Hematopoietic multipotent progenitor cell (in vitro differentiated cells): ENCODE measurements at places on chromosomes 7 and 10.

- DNase-seq = no peak
These were observed 9.6 kb upstream of the ZNF487 start for GRCh38 chr10:43427166-43427825.

GRCh38 chr7:6226194-6226799 is 46.1 kb downstream of the CYTH3 start:
- DNase-seq = no peak

DNA sequence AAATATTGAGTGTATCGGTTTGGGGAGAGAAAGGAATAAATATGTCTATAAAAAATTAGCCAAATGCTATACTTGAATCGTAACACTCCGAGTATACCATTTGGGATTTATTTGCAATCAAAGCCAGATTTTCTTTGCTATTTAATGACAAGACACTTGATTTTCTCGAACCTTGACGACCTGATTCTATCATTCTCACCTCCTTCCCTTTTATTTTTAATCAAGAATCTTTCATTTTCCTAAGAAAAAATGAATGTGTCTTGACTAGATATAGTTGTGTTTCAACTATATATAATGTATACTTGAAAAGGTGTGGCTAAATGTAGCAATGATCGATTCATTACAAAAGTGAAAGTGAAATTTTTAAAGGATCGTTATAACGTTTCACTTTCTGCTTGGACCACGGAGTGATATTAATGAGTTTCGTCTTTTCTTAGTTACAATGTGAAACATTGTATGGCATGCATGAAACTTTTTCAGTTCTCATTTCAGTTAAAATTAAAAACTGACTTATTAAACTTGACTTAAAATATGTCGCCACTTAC is 562 bp downstream of the NUB1 start:
- no peak for DNase-seq

DNA sequence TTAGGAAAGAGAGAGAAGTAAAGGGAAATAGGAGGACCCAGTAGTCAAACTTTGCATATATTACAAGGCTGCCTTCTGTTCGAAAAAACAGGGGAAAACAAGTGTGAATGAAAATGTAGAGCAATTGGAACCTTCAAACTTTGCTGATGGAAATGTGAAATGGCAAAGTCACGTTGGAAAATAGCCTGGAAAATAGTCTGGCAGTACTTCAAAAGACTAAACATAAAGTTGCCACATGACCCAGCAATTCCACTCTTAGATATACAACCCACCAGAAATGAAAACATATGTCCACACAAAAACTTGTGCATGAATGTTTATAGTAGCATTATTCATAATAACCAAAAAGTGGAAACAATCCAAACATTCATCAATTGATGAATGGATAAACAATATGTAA is 78.6 kb upstream of the IFRD1 start:
- no peak for DNase-seq

GRCh38 chr7:40299097-40299496 is 164.3 kb downstream of the SUGCT start:
- no peak for DNase-seq

DNA sequence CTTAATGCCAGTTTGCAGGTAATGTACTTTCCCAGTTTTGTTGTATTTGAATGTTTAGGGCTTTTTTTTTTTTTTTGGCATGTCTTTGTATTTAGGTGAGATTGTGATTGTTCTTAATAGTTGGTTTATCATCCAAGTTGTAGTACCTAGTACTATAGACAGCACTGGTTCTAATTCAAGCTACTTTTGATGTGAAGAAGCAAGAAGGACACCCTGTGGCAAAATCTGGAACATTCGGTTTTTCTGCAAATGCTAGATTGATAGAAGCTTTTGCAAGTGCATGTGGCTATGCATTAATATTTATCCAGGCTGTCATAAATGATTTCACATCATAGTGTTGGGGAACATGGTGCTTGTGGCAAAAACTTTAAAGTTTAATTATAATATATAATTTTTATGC is 248.9 kb downstream of the FOXP2 start:
- peak; percentile 3 for DNase-seq
